ENCODE measurements at places on chromosomes 2 and 18.

DNA sequence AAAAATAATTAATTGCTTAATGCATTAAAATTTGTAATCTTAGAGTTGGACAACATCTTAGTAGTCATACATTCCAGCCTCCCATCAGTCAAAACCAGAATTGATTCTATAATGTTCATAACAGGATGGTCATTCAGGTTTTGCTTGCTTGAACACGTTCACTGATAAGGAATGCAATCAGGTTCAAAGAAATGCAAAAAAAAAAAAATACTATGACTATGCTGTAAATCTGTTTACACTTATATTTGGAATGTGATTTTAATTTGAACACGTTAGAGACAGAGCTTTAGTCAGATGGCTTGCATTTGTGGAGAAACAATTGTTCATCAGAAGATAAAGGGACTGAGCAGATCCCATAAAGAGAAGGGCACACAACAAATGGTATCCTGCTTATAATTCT, 131.3 kb upstream of the UNC80 start:
- no peak for DNase-seq

DNA sequence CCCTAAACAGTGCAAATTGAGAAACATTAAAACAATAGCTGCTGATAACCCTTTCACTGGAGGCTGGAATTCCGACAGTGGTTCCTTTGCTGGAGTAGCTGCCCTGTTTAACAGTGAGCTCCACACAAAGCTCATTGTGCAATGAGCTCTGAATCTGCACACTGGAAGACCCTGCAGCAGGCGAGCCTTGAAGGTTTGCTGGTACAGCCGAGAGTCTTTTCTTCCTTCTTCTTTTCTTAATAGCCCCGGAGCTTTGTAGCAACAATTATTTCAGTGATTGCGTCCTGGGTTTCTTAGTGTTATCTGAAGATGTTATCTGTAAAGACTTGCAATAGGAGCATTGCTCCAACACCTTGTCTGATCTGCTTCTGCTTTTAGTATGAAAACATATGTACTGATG, 50.8 kb upstream of the CXCR4 start:
- no peak for DNase-seq

DNA sequence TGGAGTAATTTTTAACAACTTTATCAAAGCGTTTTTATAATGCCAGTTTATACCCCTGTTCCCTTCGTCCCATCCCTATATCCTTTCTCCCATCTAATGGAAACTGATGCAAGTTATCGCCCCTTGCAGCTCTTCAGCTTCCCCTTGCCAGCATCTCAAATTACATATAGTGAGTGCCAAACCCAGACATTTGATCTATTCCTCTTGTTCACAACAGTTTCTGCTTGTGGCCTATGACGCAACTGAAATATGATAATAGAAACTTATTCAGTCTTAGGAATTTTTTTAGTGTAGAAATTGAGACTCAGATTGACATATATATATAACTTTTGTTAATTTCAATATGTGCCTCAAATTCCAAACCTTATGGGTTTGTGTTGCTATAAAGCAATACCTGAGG, 562.2 kb upstream of the VWC2L start:
- DNase-seq = no peak

DNA sequence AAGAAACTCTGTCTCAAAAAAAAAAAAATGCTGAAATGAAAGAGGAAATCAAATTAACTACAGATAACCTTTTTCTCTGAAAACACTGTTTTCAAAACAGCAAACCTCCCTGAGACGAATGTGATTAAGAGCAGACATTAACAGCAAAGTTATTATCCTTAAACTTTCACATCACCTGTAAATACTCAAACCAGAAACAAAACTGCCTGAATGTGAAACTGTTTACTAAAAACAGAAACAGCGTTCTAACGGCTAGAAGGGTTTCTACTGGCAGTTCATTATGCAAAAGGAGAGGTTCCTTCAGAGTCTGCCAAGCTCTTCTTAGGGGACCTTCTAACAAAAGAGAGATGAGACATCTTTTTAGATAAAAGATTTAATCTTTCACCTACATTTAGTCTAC, 45.9 kb downstream of the PNO1 start:
- no peak for DNase-seq

GRCh38 chr2:84925724-84926376, 20.4 kb downstream of the TMSB10 start:
- peak; percentile 84 for DNase-seq

DNA sequence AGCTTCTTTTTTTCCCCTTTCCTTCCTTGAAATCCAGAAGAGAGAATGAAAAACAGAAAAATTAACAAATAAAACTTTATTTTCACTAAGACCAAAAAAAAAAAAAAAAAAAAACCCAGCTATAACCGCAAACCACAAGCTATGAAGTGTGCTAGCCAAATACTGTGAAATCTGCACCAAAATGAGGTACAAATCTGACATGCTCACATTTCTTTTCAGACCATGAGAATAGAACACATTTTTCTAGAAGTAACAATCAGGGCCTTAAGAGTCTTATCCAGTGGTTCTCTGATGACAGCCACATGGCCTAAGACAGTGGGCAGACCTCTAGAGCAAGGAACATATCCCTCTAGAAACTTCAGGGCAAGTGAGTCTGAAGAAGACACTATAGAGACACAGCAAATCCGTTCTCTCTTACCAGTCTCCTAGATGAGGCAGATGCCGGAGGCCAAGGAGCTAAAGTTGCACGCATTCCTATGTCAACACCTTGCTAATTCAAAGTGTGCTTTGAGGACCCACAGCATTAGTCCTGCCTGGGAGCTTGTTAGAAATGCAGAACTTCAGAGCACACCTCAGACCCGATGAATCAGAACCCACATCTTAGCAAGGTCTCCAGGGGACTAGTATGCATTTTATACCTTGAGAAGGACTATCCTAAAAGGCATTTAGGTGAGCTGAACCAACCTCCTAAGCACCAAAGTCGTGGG, 317.1 kb downstream of the MYCN start:
- DNase-seq = no peak

Measured in HEK293T (cell line).